ENCODE measurements at places on chromosomes 5 and 9.
A peak's percentile ranks its signal among the peaks of the same experiment; 100 is the strongest.

- DNase-seq = no peak
These were observed 3.7 kb downstream of the SPATA31E1 start for GRCh38 chr9:87886210-87886932.

- DNase-seq = no peak
These were observed 405.4 kb downstream of the TMEM232 start for GRCh38 chr5:110321117-110321516.

DNA sequence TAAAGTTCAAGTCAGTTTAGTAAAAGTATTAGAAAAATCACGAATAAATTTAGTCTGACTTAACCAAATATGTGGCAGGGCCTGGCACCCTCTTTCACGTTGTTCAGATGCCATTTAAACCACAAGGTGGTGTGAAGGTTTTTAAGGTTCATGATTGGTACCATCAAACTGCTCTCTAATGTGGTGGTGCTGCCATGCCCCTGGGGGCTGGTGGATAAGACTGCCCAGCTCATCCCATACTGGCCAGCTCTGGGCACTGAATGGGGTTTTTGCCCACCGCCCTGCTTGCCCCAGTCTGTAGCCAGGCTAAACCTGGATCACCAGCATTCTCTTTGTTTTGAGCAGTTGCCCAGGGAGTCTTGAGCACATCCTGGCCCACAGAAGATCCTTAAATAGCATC lies 159.3 kb downstream of the GABBR2 start:
- DNase-seq = no peak

- no peak for DNase-seq
These were observed 5.5 kb downstream of the PCDH1 start for GRCh38 chr5:141872496-141873356.

- DNase-seq = no peak
These were observed 270.2 kb upstream of the KLF4 start for GRCh38 chr9:107759823-107760166.

GRCh38 chr9:35882263-35882848 lies 12.2 kb upstream of the OR13J1 start:
- peak; percentile 76 for DNase-seq

DNA sequence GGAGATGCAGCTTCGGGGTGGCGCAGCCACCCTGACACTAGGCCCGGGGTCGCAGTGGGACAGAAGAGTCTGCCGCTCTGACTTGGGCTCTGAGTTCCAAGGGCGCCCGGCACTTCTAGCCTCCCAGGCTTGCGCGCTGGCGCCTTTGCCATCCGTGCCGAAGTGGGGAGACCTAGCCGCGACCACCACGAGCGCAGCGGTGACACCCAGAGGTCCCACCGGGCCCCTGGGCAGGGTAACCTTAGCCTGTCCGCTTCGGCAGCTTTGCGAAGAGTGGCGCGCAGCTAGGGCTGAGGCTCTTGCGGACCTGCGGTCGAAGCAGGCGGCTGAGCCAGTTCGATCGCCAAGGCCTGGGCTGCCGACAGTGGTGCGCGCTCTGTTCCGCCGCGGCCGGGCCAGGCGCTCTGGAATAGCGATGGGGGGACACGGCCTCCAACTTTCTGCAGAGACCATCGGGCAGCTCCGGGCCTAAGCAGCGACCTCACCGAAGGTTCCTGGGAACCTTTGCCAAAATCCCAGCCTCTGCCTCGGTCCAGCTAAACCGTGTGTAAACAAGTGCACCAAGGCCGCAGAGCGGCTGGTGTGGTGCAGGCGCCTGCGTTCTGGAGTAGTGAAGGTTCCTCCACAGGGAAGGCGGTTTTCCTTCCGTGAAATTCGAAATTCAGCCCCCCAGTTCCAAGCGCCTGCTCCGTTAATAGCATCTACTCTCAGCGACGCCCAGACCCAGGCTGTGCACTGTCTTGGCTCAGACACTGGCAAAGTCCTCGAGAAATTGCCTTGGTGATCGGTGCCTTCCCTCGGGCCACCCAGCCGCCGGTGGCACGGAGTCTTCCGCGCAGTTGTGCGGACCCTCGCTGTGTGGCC lies 7.4 kb downstream of the TLX3 start:
- DNase-seq = no peak

DNA sequence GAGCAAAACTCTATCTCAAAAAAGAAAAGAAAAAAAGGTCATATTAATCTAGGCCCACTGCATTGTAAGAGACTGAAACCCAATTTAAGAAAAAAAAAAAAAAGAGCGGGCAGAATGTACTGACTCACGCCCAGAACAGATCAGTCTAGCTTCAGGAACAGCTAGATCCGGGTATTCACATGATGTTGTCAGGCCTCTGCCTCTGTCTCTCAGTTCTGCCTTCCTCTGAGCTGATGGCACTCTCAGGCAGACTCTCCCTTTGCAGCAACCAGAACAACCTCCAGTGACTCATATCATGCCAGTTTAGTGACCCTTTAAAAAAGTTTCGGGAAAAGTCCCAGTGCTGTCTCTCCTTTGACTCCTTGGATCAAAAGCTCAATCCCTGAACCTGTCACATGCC lies 53.0 kb downstream of the NEURL1B start:
- no peak for DNase-seq

DNA sequence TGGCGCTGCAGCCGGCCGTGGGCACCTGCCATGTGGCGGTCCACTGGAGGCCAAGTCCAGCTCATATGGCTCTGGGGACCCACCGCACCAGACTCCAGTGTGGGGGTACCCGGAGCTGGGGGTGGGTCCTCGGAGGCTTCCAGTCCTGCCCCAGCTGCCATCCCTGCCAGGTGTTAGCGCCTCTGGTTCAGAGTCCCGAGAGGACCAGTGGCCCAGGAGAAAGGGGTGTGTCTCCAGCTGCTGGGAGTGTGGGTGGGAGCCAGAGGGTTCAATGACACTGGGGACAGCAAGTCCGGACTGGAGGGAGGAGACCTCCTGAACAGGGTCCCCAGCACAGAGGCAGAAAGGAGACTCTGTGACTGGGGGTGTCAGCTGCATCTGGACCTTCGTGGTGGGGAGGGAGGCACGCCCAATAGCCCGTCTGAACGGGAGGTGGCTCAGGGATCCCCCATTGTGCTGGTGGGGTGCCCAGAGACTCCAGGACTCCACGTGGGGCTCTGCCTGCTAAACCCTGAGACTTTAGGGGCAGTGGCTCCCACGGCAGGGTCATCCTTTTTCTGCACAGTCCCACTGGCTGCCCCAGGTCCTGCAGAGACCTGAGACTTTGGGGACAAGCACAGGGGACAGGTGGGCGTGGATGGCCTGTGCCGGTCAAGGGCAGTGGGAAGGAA lies 2.4 kb upstream of the AHRR start:
- no peak for DNase-seq

DNA sequence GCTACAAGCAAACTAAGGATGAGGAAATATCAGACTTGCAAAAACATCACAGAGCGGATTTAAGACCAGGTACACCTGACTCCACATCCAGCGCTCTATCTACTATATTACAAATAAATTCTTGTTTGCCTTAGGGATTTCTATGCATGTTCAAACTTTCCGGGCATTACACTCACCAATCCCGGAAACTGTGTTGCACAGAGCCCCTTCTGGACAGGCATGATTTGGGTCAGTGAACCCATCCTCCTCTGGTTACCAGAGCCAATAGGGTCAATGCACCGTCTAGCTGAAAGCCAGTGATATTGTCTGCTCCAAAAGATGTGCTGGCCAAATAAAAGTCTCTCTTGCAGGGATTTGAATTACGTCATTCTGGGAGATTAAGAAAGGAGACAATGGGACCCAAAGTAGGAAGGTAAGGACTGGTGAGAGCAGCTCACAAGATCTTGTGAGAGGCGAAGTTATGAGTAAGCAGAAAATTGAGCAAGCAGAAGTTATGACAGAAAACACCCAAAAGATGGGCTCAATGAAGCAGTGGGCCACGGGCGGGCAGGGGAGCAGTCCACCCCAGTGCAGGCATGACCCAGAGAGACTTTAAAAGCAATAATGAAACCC lies 155.8 kb upstream of the RAI14 start:
- no peak for DNase-seq

DNA sequence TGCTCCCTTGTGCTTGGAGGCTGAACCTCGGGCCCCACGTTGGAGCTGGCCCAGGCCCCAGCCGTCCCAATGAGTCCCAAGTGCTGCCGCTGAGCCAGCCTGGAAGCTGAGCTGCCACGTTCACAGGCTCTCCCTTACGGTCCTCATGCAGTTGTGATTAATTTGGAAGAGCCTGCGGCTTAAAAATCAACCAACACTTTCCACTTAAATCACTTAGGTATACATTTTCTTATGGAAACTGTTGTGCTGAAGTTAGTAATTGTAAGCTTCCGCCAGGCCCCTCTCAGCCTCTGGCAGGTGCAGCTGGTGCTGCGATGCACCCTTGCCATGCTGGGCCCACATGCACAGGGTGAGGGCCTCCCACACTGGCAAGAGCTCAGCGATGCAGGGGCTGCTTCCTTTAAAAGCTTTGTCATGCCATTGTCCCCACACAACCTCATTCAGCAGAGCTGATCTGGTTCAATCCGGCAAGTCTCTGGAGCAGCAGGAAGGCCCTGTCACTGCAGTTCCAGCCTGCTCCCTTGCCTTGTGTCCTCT lies 61.0 kb downstream of the IPPK start:
- DNase-seq = no peak

DNA sequence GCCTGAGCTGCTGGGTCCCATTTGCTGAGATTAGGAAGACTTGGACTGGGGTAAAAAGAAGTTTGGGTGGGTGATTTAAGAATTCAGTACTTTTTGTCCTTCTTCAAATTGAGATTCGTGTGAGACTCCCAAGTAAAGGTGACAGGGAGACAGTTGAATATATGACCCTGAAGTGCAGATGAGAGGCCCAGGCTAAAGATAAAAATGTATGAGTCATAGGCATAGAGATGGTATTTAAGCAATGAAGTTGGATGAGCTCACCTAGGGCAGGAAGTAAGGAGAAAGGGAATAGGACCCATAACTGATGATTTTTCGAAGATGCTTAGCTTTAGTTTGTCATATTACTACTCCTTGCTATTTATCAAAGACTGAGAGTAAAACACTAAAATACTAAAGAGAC lies 255.9 kb upstream of the ADRA1B start:
- no peak for DNase-seq

- no peak for DNase-seq
These were observed 198.7 kb upstream of the KLF9 start for GRCh38 chr9:70613024-70613768.

DNA sequence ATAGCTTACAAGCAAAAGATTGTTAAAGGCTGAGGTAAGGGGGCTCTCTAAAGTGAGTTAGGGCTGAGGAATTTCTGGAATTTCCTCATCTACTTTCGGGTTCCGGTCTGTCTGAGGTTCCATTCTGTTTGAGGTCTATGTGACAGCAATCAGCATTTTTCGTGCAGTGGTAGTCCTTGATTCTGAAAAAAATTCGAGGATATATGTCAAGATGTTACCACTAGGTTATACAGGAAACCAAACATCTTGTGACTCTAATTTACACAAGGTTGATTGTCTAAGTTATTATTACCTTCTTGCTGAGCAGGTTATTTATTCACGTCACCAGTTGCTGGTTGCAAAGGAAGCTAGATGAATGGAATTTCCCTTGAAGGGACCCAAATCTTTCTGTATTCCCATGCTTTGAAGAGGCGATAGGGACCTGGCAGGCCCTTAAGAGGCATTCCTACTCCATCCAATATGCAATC lies 35.2 kb downstream of the RLN2 start:
- no peak for DNase-seq

DNA sequence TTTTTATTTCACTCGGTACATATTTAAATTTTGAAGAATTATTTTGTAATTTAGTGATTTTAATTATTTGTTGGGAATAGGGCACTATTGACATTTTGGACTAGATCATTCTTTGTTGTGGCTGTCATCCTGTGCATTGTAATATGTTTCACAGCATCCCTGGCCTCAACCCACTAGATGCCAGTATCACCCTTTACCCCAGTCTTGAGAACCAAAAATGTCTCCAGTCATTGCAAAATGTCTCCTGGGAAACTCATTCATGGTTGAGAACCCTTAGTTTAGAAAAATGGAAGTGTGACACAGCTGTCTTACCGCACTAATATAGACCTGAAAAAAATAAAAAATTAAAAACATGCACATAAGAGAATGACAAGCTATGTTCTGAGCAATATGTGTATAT lies 88.4 kb upstream of the CCDC152 start:
- no peak for DNase-seq

DNA sequence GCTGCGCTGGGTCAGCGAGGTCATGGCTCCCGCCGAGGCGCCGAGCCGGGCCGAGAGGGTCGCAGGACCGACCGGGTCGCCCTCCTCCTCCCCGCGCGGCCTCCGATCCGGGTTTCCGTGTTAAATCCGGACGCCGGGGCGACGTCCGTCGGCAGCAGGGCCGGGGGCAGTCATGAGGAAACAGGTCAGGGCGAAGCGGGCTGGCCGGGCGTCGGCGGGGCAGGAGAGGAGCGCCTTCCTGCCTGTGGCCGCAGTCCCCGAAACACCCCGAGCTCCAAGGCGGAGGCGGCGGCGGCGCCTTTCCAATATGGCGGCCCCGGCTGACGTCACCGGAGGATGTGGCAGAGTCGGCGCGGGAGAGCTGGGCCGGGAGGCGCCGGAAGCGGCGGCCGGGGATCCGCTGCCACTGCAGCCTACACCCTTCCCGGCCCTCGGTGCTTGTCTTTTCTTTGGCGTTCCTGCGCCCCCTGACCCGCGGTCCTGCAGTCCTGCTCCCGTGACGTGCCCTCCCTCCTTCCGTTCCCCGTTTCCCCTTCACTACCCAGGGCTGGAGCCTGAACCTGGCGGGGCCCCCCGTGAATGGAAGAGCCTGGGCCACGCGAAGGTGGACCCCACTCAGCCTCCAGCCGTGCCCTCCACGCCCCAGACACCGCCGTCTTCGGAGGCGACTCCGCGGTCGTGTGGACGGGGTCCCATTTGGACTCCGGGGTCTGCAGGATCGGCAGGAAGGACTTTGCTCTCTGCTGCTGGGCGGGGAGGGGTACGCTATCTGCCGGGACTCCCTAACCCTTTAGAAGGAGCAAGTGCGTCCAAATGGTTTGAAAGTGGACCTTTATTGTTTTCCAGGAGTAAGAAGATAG lies at the start of gene GOLPH3:
Gene GOLPH3 (minus strand): TSS at position 309 of the 860 bp plus-strand sequence. CDS start 285 bp downstream, at position 24.
- DNase-seq = peak; percentile 88

- DNase-seq = no peak
These were observed 74.6 kb downstream of the RGS3 start for GRCh38 chr9:113538131-113538530.

DNA sequence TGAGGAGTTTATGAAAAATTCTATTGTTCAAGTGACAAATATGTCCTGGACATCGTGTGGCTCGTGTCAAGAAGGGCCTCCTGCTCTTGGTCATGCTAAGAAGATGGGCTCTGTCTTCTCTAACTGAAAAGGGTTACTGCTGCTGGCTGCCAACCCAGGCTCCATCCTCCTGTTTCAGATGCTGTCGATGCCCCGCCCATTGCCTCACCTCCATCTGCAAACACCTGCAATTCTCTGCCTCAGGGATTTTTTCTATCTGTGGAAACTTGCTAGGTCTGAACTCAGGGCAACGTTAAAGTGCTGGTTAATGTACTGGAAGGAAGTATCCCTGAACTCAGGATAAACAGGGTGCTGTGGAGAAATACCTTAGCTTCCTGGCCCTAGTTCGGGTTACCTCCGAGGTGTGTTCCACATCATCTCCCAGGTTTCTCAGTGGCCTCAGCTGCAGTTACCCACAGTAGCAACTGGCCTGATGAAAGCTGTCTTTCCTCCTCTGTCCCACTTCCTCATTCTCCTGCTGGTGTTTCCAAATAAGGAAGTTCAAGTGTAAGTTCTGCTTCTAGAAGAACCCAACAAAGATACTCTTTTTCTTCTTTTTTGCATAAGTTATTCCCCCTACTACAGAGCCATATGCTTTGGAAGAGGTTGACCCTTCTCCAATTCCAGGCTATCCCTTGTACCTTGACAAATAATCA lies 151.7 kb upstream of the SMIM23 start:
- DNase-seq = no peak
